ENCODE measurements at places on chromosomes 1 and 21.

- no peak for DNase-seq
These were observed 59.7 kb upstream of the RAVER2 start for GRCh38 chr1:64685217-64685616.

DNA sequence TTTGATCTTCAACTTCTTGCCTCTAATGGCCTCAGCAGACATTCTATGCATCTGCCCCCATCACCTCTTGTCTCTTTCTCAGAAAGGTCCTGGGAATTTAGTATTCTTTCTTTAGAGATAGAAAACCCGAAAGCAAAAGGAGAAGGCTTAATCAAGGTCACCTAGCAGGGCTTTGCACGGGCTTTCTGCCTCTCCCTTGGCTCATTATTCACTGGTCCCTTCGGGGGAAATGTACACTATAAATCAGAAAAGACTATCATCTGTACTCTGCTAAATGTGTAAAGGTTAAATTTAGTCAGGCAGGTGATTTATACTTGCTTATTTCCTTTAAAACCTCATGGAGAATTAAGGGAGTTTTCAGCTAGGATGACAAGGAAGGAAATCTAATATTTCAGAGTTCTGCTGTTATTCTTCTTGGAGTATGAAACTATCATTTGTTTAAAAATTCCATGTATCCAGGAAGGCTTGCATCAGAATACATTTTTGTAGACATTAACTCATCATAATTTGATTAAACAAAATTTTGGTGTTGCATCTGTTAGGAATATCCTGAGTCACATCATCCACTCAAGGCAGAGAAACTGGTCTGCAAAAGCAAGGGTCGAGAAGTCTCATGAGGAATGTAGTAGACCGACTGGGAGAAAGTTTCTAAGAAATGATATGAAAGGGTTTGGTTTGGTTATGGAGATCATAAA lies 124.6 kb downstream of the GABPA start:
- no peak for DNase-seq

GRCh38 chr1:2441746-2442145 lies 29.4 kb upstream of the PEX10 start:
- DNase-seq: no peak

DNA sequence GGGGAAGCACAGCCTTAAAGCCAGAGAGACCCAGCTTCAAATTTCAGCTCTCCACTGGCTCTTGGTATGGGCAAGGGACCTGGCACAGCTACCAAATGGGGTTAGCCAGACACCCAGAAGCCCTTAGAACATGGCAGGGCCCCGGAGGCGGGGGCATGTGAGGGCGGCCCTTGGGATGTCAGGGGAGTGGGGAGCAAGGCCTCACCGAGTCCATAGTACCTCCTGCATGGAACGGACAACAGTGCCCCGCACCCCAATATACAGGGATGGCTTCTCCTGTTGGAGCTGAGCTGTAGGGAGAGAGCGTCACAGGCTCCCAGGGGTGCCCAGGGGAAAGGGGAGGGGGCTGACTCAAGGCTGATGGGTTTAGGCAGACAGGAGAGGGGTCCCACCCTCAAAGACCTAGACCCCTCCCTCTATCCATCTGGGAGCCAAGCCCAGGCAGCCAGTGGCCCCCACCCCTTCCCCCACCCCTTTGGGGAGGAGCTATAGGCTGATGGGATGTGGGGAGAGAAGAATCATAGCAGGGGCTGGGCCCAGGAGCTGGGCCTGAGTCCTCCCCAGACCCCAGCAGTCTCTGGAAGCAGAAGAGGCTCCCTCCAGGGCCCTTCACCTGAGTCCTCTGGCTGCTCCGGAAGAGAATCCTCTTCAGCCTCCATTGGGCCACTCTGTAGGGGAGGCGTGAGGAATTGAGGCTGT lies 16.5 kb downstream of the SPOCD1 start:
- no peak for DNase-seq

DNA sequence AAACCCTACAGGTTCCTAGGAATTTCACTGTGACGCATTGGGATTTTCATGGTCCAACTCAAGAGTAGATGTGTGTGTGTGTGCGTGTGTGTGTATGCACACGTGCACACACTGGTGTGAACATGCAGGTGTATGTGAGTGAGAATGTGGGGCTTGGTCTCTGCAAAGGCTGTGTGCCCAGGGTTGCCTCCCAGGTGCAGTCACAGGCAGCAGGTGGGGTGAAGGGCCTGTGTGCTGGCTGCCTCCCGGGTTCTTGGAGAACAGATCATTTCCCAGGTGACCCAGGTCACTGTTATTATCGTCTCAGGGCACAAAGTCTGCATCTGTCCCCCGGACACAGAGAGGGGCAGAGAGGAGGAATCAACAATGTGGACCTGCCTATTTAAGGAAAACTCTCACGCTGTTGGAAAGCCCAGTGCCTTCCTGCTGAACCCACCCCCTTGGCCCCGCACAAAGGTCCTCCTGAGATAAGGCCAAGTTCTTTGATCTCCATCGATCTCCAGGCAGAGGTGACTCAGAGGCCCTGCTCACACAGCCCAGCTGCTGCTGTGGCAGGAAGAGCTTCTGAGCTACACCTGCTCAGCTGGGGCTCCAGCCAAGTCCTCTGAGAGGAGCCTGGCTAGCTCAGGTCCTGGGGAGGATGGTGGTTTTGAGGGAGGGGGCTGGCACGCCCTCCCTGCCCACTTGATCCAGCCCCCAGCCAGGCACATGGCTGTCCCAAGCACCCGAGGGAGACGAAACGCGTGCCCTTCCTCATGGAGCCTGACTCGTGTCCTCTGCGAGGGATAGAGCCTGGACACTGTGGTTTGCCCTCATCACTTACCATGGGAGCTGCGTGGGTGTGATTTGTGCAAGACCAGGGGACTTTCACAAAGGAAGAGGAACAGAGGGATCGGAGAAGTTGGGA lies 134.0 kb upstream of the ARHGEF16 start:
- no peak for DNase-seq

DNA sequence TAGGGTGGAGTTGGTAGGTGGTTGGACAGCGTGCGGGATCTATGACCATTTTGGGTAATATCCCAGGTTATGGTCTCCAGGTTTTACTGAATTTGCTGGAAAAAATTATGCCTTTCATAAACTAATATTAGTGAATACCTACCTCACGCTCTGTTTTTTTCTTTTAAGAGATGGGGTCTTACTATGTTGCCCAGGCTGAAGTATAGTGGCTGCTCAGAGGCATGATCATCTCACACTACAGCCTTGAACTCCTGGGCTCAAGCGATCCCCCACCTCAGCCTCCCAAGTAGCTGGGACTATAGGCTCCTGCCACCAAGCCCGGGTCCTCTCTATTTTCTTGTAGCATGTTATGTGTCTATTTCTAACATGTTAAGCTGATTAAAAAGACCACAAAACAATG lies 100.2 kb downstream of the RHOU start:
- no peak for DNase-seq

DNA sequence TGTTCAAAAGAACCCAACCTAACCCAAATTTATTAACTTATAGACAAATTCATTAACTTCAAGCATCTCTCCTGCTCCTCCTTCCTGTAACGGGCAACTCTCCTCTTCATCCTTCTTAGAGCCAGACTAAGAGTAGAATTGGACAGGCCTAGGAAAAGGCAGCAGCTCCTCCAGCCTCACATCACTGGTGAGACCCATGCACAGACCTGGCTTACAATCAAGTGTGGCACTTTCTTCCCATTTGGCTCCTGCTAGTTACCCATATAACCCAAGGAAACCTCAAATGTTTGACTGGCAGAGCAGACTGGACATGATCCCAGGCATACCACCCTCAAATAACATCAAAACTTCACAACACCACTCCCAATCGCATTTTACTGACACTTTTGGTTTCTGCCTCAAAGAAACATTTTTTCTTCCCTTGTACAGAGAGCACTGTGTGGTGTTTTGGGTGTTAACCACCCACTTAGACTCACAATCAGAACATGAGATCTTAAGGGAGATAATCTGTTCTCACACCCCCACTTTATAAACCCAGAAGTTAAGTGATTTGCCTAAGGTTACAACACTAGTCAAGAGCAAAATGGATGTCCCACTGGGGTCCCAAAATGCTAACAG lies 101.4 kb downstream of the SIPA1L2 start:
- no peak for DNase-seq

DNA sequence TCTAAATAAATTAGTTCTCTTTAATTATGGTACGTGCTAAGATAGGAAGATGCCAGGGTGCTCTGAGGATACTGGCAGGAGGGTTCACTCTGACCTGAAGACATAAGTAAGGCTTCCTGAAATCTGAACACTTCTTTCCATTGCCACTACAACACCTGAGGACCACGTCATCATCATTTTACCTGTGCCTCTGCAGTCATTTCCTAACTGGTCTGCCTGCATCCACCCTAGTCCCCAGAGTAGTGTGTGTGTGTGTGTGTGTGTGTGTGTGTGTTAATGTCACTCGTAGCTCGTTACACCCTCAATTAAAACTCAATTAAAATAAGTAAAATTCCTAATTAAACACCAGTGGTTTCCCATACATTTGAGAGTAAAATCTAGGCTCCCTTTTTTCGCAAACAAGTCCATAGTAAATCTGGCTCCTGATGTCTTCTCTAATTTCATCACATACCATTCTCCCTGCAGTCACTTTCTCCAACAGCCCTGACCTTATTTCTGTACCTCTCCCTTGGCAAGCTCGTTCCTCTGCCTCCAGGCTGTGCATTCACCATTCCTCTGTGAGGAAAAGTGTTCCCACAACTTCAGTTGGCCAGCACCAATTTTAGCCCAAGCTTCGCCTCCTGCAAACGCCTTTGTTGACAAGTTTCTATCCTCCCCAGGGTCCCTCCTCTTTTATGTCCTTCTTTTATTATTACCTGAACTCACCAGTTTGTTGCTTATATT lies 8.7 kb downstream of the IL12RB2 start:
- no peak for DNase-seq

GRCh38 chr1:209641832-209642172 lies 10.4 kb downstream of the LAMB3 start:
- DNase-seq: peak; percentile 86

GRCh38 chr1:208289716-208290115 lies 45.5 kb upstream of the PLXNA2 start:
- DNase-seq: no peak

DNA sequence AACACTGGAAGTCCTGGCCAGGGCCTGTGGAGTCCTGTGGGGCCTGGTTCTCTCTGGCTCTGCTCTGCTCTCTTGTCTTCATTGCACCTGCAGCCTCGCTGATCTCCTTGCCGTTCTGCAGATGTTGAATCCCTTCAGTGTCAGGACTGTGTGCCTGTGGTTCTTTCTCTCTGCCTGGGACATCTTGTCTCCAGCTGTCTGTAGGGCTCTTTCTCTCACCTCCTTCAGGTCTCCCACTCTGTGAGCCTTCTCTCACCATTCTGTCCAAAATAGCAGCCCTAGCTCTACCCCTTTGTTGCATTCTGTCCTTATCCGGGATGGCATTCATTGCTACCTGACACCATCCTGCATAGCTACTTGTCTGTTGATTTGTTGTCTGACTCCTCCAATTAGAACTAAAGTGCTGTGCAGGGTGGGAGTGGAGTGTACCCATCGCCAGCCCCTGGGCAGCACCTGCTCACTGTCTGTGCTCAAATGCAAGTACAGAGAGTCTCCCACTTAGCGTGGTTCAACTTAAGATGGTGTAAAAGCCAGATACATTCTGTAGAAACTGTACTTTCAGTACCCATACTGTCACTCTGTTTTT lies 8.9 kb downstream of the PGBD2 start:
- no peak for DNase-seq

GRCh38 chr1:225250432-225250831 lies 177.4 kb downstream of the LBR start:
- no peak for DNase-seq
